ENCODE measurements at places on chromosomes 3 and 15.
A peak's percentile ranks its signal among the peaks of the same experiment; 100 is the strongest.

GRCh38 chr3:140338916-140339315 is 338.9 kb upstream of the TRIM42 start:
- H3K4me3 ChIP-seq, result no peak overlapping the region
- H3K27me3 ChIP-seq, result peaks cover 3% of the 10 kb centered on the region
- H3K27ac ChIP-seq, result no peak overlapping the region
- H3K36me3 ChIP-seq, result no peaks in the 10 kb centered on the region

DNA sequence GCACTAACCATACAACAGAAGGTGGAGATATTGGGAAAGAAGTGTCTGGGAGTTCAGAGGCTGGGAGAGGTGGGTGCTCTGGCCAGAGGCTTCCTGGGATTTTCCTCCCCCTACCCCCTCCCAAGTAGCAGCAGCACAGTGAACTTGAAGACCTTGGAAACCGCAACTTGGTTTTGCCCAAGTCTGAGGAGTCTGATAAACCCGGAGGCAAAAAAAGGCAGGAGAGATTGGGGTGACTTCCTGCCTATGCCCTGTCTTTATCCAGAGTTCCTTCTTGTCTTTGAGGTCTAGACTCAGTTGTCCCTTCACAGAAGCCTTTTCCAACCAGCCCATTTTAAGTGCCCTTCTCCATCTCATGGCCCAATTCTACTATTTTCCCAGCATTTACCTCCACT is 25.4 kb upstream of the THRB start:
- peaks cover 28% of the 10 kb centered on the region for H3K27me3 ChIP-seq
- no peak overlapping the region for H3K27ac ChIP-seq
- DNase-seq, result no peak
- H3K36me3 ChIP-seq, result no peaks in the 10 kb centered on the region
- H3K4me1 ChIP-seq, result no peaks in the 10 kb centered on the region

DNA sequence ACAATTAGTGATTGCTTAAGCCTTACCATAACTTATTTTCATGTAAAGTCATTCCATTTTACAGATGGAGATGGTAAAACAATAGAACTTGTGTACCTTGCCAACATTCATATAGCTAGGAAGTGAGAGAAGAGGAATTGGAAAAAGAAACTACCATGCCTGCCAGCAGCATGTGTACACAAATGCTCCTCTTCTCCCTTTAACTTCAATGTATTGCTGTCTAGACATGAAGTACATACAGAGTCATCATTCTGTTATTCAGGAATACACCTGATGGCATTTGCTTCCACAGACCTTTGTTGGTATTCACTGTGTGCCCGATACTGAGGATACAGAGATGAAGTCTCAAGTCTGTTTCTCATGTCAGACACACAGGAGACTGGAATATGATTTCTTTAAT is 7.1 kb upstream of the TMEM207 start:
- no peak for DNase-seq
- no peaks in the 10 kb centered on the region for H3K27me3 ChIP-seq
- H3K27ac ChIP-seq, result no peak overlapping the region
- H3K4me1 ChIP-seq, result no peaks in the 10 kb centered on the region
- H3K36me3 ChIP-seq, result no peaks in the 10 kb centered on the region

GRCh38 chr3:112974178-112974517 is 755 bp downstream of the CD200R1 start:
- H3K27ac ChIP-seq, result no peak overlapping the region
- no peak for DNase-seq
- peaks cover 27% of the 10 kb centered on the region for H3K27me3 ChIP-seq
- H3K4me3 ChIP-seq, result no peak overlapping the region
- no peaks in the 10 kb centered on the region for H3K4me1 ChIP-seq

DNA sequence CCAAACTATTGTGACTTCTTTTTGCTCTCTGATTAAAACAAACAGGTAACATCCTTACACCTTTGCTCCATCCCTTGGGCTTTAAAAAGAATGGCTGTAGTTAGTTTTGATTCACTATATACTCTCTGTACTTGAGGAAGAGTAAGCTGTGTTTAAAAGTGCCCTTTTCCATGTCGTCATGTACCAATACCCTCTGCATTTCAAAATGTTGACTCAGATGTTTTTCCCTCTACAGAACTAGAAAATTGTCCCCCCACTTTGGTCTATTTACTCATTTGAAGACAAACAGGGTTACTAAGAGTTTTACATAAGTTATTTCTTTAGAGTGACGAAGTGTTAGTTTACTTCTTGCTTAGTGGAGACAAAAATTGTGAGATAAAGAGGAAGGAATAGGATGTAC is 62.7 kb downstream of the TASOR start:
- peaks cover 5% of the 10 kb centered on the region for H3K4me1 ChIP-seq
- H3K36me3 ChIP-seq, result peaks cover 61% of the 10 kb centered on the region
- DNase-seq, result no peak
- H3K27ac ChIP-seq, result no peak overlapping the region
- H3K27me3 ChIP-seq, result no peaks in the 10 kb centered on the region
- H3K4me3 ChIP-seq, result no peak overlapping the region

GRCh38 chr3:148265841-148266240 is 431.9 kb upstream of the AGTR1 start:
- H3K27ac ChIP-seq, result no peak overlapping the region
- no peaks in the 10 kb centered on the region for H3K36me3 ChIP-seq
- H3K4me3 ChIP-seq, result no peak overlapping the region
- DNase-seq, result no peak
- H3K4me1 ChIP-seq, result no peaks in the 10 kb centered on the region

DNA sequence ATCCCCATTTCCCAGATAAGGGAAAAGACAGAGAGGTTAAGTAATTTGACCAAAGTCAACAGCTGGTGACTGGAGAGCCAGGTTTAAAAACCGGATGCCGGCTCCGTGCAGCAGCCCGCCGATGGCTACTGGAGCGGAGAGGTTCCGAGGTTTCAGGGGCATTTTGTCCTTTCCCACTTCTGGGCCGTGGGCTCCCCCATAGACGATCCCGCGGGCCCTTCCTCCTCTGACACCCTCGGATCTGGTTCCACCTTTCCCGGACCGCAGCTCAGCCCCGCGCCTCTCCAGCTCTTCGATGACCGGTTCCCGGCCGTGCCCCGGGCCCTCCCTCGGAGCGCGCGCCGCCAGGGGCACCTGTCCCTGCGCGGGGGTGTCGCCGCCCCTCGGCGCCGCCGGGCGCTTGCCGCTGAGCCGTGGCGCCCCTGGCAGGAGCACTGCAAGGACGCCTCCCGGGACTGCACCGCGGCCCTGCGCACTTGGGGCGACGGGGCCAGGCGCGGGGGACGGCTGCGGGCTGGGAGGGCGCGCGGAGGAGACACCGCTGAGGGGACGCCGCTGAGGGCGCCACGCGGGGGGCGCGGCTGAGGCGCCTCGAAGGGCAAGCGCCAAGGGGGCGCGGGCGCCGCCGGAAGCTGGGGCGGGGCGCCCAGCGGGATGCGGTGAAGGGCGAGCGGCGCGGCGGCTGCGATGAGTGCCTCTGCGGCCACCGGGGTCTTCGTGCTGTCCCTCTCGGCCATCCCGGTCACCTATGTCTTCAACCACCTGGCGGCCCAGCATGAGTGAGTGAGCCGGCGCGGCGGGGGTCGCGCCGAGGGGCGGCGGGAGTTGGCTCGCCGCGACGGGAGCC is at the start of gene TM6SF1:
Gene TM6SF1 (plus strand): TSS at position 652 of the 847 bp plus-strand sequence. CDS start 36 bp downstream, at position 688.
- no peaks in the 10 kb centered on the region for H3K4me1 ChIP-seq
- H3K27me3 ChIP-seq, result peaks cover 23% of the 10 kb centered on the region
- no peak within 1 kb of the TSS for H3K27ac ChIP-seq
- H3K36me3 ChIP-seq, result no peaks in the 10 kb centered on the region
- DNase-seq, result peak; percentile 82

DNA sequence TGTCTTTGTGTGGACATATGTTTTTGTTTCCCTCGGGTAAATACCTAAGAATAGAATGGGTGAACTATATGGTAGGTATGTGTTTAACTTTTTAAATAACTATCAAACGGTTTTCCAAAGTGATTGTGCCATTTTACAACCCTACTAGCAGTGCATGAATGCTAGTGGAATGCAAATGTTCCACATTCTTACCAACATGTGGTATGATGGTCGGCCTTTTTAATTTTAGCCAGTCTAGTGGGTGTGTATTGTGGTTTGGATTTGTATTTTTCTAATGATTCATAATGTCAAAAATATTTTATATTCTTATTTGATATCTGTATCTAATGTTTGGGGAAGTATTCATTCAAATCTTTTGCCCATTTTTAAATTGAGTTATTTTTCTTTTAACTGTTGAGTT is 68.2 kb upstream of the SMAD3 start:
- no peaks in the 10 kb centered on the region for H3K27me3 ChIP-seq
- DNase-seq, result peak; percentile 87
- peak overlapping the region; percentile 63 for H3K27ac ChIP-seq
- H3K4me3 ChIP-seq, result no peak overlapping the region
- peaks cover 35% of the 10 kb centered on the region for H3K4me1 ChIP-seq
- no peaks in the 10 kb centered on the region for H3K36me3 ChIP-seq

DNA sequence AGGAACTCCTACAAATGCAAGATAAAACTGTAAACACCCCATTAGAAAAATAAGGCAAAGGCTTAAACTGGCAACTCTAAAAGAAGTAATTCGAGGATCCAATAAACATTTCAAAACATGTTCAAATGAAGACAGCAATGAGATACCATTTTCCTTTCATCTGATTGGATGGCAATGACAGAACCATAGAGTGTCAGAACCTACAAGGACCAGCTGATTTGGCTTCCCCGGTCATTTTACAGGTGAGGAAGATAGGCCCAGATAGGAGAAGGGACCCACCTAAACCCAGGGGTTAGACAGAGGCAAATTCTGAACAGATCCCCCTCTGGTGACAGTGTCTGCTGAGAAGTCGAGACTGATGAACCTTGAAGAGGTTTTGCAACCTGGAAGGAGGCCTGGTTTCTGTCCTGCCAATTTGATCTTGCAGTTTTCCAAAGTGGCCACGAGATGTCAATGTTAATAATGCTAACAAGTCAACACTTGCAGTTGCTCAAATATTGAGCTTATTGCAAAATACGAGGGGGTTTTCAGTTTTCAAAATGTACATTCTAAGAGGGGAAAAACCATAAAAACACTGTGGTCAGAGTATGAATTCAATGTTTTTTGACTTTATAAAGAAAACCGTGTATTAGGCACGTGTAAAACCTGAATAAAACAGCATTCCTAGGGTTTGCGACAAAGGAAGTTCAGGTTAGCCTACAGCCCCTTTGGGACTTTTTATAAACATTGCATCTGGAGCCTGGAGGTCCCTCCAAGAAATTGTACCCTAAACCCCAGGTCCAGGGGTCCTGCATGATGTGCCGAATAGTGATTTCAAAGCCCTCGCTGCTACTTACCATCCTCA is 21.5 kb downstream of the CFAP161 start:
- peaks cover 13% of the 10 kb centered on the region for H3K4me1 ChIP-seq
- H3K4me3 ChIP-seq, result no peak overlapping the region
- no peaks in the 10 kb centered on the region for H3K36me3 ChIP-seq
- DNase-seq, result no peak
- no peak overlapping the region for H3K27ac ChIP-seq

DNA sequence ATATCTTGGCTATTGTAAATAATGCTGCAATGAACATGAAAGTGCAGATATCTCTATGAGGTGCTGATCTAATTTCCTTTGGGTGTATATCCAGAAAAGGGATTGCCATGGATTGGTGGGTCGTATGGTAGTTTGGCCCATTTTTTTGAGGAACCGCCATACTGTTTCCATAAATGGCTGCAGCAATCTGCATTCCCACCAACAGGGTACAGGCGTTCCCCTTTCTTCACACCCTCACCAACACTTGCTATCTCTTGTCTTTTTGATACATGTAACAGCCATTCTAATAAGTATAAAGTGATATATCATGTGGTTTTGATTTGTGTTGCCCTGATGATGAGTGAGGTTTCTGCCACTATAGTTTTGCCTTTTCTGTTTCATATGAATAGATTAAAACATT is 146.7 kb downstream of the NR2F2 start:
- H3K4me3 ChIP-seq, result no peak overlapping the region
- no peak for DNase-seq
- H3K27ac ChIP-seq, result no peak overlapping the region

DNA sequence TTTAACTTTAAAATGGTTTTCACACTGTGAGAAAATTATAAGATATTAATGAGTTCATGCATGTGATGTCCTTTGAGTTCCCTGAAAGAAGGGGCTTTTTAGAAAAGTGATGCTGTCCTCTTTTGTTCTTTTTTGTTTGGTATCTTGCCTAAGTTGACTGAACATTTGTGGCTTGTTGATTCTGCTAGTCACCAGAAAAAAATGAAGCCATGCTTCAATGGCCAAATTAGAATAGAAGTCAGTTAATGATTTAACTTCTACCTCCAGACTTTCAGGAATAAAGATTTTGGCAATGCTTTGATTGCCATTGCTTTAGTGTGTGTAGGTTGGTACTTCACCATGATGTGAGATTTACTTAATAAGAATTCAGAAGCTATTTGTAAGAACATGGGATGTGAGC is 260.6 kb upstream of the NECTIN3 start:
- H3K4me3 ChIP-seq, result no peak overlapping the region
- H3K27ac ChIP-seq, result peak overlapping the region; percentile 78
- DNase-seq, result no peak

DNA sequence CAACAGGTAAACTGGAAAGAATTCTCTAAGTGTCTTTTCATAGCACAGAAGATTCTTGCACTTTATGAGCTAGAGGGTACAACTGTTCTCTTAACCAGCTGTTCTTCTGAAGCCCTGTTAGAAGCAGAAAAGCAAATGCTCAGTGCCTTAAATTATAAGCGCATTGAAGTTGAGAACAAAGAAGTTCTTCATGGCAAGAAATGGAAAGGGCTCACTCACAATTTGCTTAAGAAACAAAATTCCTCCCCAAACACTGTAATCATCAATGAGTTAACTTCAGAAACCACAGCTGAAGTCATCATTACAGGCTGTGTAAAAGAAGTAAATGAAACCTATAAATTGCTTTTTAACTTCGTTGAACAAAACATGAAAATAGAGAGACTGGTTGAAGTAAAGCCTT is 19.6 kb downstream of the PARP14 start:
- H3K27me3 ChIP-seq, result no peaks in the 10 kb centered on the region
- no peak overlapping the region for H3K27ac ChIP-seq
- peaks cover 14% of the 10 kb centered on the region for H3K36me3 ChIP-seq
- DNase-seq, result no peak
- H3K4me1 ChIP-seq, result no peaks in the 10 kb centered on the region

DNA sequence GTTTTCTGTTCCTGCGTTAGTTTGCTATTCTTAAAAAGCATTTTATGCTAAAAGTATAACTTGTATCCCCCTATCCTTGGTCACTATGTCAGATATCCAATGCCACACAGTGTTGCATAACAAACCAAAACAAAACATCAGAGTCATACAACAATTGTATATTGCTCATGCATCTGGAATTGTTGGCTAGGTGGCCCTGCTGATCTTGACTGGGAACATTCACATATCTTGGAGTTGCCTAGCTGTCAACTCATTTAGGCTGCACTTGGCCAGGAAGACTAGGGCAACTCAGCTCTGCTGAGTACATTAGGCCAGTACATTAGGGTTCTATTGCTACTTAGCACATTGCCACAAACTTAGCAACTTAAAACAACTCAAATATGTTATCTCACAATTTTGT is 706.5 kb upstream of the UBE2E2 start:
- H3K27me3 ChIP-seq, result no peaks in the 10 kb centered on the region
- H3K36me3 ChIP-seq, result no peaks in the 10 kb centered on the region
- H3K4me3 ChIP-seq, result no peak overlapping the region
- H3K4me1 ChIP-seq, result no peaks in the 10 kb centered on the region
- no peak for DNase-seq

All from osteoblast (primary cell).